ENCODE measurements at places on chromosomes 1 and 21.
A peak's percentile ranks its signal among the peaks of the same experiment; 100 is the strongest.

- DNase-seq, result peak; percentile 80
Measured at GRCh38 chr1:201149400-201149799, 4.9 kb downstream of the TMEM9 start.

DNA sequence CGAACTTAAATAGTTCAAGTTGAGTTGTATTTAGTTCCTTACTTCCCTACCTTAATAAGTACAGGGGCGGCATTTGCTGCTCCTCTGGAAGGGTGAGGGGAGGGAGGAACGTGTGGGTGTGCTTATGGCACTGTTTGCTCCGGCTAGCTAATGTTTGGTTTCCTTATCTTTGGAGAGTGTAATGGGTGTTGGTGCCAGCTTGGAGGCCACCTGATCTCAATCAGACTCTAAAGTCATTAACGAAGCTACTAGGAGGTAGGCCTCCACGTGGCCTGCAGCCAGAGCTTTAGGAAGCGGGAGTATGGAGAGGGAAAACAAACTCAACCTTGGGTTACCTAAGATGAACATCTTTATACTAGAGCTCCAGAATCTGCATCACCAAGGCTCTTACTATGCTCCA is 43.0 kb upstream of the RAP1A start:
- no peak for DNase-seq

DNA sequence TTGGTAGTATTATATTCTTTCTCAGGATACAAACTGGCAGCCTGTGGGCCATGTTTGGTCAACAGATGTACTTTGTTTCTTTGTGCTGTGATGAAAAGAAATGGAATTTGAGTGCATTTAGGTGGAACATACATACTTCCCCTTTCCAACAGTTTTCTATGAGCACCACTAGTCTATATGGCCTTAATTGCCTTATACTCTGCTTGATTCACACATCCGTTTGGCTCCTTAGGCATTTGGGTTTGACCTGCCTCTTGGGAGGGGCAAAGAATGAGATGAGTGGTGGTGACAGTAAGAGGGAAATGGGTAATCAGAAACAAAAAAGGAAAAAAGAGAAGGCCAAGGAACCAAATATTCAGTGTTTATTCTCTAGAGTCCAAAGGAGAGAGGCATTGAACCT is 17.0 kb downstream of the CFAP126 start:
- no peak for DNase-seq

GRCh38 chr1:201925981-201926645 is 20.2 kb downstream of the LMOD1 start:
- DNase-seq, result no peak

- no peak for DNase-seq
Measured at GRCh38 chr1:157734321-157734720, 33.8 kb upstream of the FCRL3 start.

Data from iPS-NIHi11 (cell line).